ENCODE measurements at places on chromosomes 2 and 18. TPM values are rescaled to one million over a fixed set of nuclear protein-coding genes. Genes with fewer than 3 reads are reported as not detected.

Gene STEAP3
- total RNA-seq, result 40.9 TPM

Gene DPYSL5
- 3.8 TPM for total RNA-seq

Gene CHMP3
- total RNA-seq, result 120 TPM

Gene KYNU
- total RNA-seq, result 304 TPM

Gene C2orf80
- not detected for total RNA-seq

Gene SIX3
- 0.41 TPM for total RNA-seq

Gene PRSS56
- 0.16 TPM for total RNA-seq

Gene RFX8
- total RNA-seq, result not detected

Gene LYG1
- 1.6 TPM for total RNA-seq

Gene MSGN1
- total RNA-seq, result not detected

Gene TGFA
- 7.4 TPM for total RNA-seq

Gene TSPYL6
- total RNA-seq, result not detected

Gene AQP12B
- not detected for total RNA-seq

Gene PAX8
- 0.77 TPM for total RNA-seq

Gene ACVR1C
- total RNA-seq, result not detected

Gene SLC38A11
- not detected for total RNA-seq

Gene ACTG2
- total RNA-seq, result 0.11 TPM

All from A549 treated with DMSO at 1 μM for 4 hours (cell line).